Endothelial cell (in vitro differentiated cells): ENCODE measurements at places on chromosomes 1 and 21.
A peak's percentile ranks its signal among the peaks of the same experiment; 100 is the strongest.

GRCh38 chr1:27021354-27022031 lies 8.8 kb upstream of the TENT5B start:
- peak overlapping the region; percentile 27 for H3K27ac ChIP-seq
- no peak for DNase-seq
- H3K4me1 ChIP-seq = peaks cover 22% of the 10 kb centered on the region
- peak overlapping the region; percentile 4 for H3K4me3 ChIP-seq
- H3K36me3 ChIP-seq = no peaks in the 10 kb centered on the region
- peaks cover 4% of the 10 kb centered on the region for H3K27me3 ChIP-seq

DNA sequence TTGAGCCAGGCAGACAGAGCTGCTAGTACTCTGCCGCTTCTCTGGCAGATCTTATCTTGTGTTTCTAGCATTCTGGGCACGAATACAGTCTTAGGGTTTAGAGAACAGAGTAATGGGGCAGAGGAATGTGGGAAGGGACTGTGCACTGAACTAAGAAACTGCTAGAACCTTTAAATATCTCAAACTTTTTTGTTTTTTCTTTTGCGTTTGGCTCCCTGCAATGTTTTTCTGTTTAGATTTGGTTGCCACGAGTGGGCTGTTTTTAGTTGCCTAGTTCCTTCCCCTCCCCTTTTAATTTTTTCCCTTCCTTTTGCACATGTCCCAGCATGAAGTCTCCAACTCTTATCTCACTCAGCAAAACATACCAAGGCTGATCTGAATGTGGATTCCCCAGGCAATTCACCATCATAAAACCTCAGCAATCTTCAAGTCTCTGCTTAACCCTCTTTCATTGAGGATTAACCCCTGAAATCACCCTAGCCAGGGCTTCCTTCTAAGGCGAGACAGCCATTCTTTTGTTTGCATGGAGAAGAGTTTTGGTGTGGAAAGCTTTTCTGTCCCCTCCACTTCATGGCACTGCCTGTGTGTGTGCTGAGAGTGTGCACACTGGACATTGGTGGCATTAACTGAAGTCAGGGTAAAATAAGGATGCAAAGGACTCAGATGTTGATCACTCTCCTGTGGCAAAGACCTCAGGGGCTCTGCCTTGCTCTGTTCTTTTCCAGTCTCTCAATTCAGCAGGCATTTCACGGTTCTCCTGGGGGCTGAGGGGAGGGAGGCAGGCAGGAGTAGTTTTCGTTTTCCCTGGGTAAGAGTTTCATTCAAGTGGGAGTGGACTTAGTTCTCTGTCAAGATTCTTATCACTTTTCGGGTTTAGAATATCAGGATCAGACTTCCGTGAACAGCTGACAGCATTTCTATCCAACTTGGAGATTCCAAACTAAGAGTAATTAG lies 2.8 kb upstream of the ATF3 start:
- DNase-seq = no peak
- peaks cover 14% of the 10 kb centered on the region for H3K4me1 ChIP-seq
- peak overlapping the region; percentile 9 for H3K4me3 ChIP-seq
- peaks cover 3% of the 10 kb centered on the region for H3K36me3 ChIP-seq
- H3K27ac ChIP-seq = no peak overlapping the region

DNA sequence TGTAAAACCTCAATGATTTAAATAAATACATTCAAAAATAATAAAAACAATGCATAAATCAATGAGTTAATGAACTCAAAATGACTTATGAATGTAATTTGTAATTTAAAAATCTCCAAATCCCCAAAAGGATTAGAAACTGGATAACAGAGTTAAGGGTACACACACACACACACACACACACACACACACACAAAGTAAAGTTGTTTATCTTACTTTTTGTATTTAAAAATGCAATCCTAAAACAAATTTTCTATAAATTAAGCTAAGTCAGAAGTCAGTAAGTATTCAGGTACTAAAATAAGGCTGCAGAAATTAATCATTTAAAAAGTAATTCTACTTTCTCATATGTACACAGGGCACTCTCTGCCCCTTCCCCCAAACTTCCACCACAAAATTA lies 1.8 kb downstream of the LRIF1 start:
- peaks cover 5% of the 10 kb centered on the region for H3K27me3 ChIP-seq
- peaks cover 20% of the 10 kb centered on the region for H3K4me1 ChIP-seq
- peak overlapping the region; percentile 72 for H3K4me3 ChIP-seq
- H3K36me3 ChIP-seq = peaks cover 18% of the 10 kb centered on the region
- no peak for DNase-seq
- no peak overlapping the region for H3K27ac ChIP-seq

GRCh38 chr1:55825461-55825860 lies 610.3 kb upstream of the USP24 start:
- H3K4me3 ChIP-seq = no peak overlapping the region
- H3K36me3 ChIP-seq = no peaks in the 10 kb centered on the region
- H3K4me1 ChIP-seq = no peaks in the 10 kb centered on the region
- no peak for DNase-seq
- H3K27ac ChIP-seq = no peak overlapping the region

- no peaks in the 10 kb centered on the region for H3K36me3 ChIP-seq
- no peak overlapping the region for H3K4me3 ChIP-seq
- H3K27ac ChIP-seq = no peak overlapping the region
- no peaks in the 10 kb centered on the region for H3K4me1 ChIP-seq
- no peaks in the 10 kb centered on the region for H3K27me3 ChIP-seq
These were observed 9.4 kb upstream of the FMO3 start for GRCh38 chr1:171081314-171081753.
